T-cell (primary cell): ENCODE measurements at places on chromosomes 5 and 9.

- no peak for DNase-seq
Observed at GRCh38 chr5:38645508-38645907, 89.1 kb upstream of the LIFR start.

DNA sequence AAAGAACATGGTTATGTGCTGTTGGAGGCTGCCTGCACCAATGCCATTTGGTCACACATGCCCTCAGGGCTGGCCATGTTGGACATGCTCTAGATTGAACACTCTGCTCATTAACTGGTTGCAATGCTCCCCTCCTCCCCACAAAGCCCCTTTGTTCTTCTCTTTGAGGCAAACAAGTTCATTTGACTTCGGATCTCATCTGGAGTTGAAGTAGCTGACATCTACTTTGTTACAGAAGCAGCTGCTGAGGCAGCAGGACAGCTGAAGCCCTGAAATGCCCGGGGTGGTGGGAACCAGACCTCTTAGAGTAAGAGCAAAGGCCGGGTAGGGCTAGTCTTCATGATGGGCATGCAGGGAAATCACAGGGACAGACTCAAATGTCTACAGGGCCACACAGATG, 123.5 kb downstream of the APBA1 start:
- DNase-seq, result no peak

DNA sequence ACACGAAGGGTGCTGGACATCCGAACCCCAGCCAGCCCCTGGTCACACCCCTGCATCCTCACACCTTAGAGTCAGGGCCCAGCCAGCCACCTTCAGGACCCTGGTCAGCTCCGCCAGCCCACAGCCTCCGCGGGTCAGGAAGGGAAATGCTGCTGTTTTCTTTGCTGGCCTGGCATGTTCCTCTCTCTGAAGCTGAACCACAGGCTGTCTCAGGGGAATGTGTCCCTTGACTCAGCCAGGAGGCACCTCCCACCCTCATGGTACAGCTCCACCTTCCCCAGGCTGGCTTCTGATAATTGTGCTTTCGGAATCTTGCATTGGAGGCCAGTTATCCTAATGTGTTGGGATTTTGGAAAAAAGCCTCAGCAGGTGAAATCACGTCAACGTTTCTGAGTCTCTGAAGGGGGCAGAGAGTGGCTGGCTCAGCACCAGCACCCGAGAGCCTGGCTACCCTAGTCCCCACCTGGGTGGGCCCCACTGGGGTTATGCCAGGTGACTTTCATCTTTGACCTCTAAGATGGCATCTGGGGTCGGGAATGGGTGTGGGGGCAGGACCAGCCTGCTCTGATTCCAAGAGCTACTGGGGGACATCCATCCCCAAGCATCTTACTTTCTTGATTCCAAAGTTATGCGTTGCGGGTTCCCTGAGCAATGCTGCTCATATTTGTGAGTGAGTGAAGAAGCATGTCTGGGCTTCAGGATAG, 9.8 kb upstream of the OLFM1 start:
- DNase-seq, result no peak

DNA sequence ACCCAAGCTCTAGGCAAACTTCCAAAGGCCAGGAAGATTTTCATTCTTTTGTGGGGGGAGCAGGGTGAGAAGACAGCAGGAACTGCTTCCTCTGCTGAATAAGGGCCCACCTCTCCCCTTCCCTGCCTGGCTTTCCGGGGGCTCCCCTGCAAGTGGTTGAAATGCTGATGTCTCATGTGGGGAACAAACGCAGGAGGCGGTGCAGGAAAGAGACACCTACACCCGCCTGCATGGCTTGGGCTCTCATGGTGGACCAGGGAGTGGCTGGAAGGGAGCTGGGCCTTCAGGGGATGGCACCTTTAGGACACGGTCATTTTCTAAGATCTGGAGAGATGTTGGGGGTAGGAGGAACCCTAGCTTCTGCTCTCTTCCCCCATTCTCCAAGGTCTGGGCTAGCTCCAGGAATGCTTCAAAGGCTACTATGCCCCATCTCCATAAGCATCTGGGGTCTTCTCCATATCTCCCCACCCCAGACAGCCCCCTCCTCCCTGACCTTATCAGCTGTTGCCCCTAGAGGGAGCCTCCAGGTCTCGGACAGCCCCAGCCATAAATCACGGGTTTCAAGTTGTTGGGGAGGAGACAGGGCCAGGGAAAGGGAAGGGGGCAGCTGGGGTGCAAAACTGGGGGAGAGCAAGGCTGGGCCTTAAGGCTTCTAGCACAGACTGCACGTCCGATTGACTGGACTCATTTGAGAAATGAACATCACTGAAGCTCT, 76.6 kb downstream of the PSD2 start:
- no peak for DNase-seq

GRCh38 chr5:141039061-141039460, 12.1 kb upstream of the PCDHB1 start:
- no peak for DNase-seq

GRCh38 chr5:1054799-1055775, 46.5 kb downstream of the NKD2 start:
- DNase-seq, result no peak

- DNase-seq, result no peak
Observed at GRCh38 chr5:154885439-154885838, 27.0 kb downstream of the CNOT8 start.

DNA sequence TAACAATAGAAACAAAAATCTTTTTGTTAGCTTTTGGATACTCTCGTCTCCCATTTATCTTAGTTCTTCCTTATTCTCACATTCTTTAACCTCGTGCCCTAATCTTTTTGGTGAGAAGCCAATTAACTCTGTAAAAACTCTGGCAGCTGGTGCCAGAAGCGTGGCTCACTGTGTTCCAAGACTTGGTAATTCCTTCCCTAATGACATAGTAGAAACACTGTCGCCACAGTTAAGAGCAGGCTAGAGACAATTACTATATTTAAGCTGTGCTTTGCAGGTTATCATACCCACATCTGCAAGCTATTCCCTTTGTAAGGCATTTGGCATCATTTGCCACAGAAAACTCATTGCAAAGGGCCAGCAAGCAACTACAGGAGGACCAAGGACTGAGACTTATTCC, 160.9 kb upstream of the PIK3R1 start:
- DNase-seq, result no peak

- DNase-seq, result no peak
Observed at GRCh38 chr5:59360130-59360555, 533.4 kb downstream of the PDE4D start.

- no peak for DNase-seq
Observed at GRCh38 chr5:53261245-53261644, 151.7 kb upstream of the MOCS2 start.

- DNase-seq, result no peak
Observed at GRCh38 chr5:57447658-57448057, 35.0 kb downstream of the ACTBL2 start.

DNA sequence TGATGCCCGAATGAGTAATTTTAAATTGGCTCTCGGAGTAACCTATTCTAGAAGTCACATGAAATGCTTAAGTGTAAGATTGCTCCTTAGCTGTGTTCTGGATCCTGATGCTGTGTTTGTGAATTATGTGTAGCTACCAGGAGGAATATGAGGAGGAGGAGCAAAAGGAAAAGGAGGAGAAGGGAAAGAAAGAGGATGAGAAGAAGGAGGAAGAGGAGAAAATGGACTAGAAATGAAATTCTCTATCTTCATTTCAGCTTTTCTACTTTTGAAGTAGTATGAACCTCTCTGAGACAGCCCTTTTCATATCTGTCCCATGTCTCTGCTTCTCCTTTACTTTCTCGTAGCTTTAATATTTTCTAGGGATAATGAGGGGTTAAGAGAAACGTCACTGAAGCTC, 119.4 kb upstream of the ACTBL2 start:
- DNase-seq, result no peak

DNA sequence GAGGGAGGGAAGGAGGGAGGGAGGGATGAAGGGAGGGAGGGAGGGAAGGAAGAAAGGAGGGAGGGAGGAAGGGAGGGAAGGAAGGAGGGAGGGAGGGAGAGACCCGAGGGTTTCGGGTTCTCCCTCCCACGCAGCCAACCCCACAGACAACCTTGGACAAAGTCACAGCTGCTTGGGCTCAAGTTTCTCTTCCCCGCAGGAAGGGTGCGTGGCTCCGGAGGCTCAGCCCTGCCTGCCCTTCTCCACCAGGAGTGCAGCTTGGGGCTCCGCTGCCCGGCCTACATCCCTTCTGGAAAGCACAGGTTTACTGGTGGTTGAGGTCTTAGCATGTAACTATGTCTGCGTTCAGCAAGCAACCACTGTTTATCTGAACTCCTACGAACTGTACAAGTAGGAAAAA, 15.0 kb downstream of the SLC12A7 start:
- no peak for DNase-seq

- no peak for DNase-seq
Observed at GRCh38 chr5:74409712-74410111, 230.8 kb downstream of the ENC1 start.

- no peak for DNase-seq
Observed at GRCh38 chr9:79809316-79809876, 237.6 kb downstream of the TLE4 start.

DNA sequence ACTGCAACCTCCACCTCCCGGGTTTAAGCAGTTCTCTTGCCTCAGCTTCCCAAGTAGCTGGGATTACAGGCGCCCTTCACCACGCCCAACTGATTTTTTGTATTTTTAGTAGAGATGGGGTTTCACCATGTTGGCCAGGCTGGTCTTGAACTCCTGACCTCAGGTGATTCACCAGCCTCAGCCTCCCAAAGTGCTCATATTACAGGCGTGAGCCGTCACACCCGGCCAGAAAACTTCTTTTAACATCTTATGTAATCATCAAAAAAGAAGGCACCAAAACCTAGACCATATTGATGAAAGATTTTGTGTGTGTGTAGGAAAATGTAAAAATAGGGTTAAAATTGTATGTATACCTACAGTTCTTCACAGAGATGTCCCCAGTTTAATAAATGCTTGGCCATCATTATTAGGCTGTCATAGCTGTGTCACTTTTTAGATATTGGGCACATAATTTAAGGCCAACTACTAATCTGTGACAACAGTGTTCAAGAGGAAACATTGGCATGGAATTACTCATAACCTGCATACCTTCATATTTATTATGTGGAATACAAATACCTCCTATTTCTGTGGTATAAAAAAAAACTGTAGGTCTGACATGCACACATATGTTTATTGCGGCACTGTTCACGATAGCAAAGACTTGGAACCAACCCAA, 44.4 kb downstream of the RAD50 start:
- no peak for DNase-seq

GRCh38 chr9:129454467-129455067, 166.3 kb downstream of the C9orf50 start:
- DNase-seq, result no peak

DNA sequence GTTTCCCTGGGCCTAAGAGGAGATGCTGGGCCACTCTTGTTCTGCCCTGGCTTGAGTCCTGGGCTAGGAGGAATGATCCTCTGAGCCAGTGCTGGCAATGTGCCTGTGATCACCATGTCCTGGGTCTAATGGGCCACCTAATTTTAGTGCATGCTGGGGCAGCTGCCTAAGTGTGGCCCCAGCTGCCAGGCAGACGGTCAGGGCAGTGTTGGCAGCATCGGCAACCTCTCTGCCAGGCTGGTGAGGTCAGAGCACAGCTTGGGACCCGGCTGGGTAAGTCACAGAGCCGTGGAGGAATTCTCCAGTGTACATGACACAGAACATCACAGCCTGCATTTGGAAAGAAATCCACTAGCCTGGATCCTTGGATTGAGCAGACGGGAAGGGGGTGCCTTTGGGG, 21.4 kb upstream of the PITX1 start:
- DNase-seq, result no peak

- DNase-seq, result no peak
Observed at GRCh38 chr5:39941416-39941815, 516.6 kb upstream of the DAB2 start.
